ENCODE measurements at places on chromosomes 2 and 18.

- peak; percentile 84 for DNase-seq
These were observed 115.0 kb downstream of the SPTBN1 start for GRCh38 chr2:54570925-54571694.

DNA sequence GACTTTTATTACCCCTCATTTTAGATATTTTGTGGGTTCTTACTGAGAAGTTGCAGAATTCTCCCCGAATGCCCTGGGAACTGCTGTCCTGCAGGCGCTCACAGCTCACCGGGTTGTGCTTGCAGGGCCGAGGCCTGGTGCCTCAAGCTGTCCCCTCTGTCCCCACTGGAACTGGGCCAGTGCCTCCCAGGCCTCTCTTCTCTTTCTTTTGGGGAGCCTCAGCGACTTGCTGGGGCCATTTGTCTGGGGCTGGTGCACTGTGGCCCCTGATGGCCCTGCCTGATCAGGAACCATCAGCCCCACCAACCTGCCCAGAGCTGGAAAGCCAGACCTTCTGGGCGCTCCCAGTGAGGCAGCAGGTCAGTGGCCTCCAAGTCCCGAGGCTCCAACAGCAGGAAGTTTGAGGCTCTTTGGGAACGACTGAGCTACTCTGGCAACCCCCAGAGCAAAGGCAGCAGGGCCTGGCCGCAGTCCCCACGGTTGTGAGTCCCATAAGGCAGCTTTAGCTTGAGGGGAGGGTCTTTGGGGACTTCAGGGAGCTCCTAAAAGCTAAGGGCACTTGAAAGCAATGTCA is 14.7 kb upstream of the NEU4 start:
- no peak for DNase-seq

DNA sequence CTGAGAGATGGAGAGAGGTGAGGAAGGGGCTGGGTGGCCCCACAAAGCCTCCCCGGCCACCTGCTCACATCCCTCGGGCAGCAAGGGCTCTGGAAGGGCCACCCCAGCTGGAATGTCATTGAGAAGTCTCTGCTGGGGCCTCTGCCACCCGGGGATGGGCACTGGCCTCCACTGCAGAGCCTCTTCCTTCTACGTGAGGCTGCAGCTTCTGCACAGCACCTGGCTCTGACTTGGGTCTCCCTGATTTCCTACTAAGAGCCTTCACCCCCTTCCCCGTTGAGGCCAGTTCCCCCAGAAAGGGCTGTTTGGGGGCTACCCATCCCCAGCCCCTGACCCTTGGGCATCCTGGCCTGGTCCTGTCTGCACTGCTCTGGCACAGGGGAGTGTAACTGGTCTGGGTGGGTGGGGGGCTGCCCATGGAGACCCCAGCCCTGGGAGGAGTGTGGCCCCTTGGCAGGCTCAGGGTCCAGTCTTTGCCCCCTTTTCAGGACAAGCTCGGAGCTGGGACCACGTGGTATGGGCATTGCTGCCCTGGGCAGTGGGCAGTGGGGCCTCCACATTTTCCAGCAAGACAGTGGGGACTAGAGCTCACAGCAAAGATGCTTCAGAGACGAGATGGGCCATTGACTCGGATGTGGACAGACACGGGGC is 5.6 kb downstream of the PDCD1 start:
- DNase-seq = no peak

DNA sequence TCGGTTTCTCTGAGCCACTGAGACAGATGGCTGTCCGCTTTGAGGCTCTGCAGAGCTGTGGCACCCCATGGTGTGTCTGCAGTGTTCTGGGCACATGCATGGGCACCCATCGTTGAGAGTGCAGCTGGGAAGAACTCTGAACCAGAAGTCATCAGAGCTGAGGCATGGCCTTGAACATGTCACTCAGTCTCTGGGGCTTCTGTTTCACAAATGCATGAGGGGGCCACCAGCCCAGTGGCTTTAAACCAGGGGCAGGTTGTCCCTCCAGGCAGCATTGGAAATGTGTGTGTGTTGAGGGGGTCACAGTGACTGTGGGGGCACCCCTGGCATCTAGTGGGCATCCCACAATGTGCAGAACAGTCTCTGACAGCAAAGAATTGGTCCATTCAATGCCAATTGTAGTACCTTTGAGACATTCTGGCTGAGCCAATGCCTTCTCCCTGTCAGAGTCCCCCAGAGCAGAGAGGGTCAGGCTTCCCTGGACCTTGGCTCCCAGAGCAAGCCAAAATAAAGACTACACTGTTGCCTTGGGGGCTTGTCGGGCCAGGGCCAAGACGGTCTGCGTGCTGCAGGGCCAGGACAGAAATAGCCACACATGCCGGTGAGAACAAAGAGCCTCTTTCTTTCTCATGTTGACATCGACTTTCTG is 9.3 kb upstream of the PSMD1 start:
- peak; percentile 47 for DNase-seq

GRCh38 chr2:3000968-3001367 is 376.6 kb downstream of the EIPR1 start:
- no peak for DNase-seq

DNA sequence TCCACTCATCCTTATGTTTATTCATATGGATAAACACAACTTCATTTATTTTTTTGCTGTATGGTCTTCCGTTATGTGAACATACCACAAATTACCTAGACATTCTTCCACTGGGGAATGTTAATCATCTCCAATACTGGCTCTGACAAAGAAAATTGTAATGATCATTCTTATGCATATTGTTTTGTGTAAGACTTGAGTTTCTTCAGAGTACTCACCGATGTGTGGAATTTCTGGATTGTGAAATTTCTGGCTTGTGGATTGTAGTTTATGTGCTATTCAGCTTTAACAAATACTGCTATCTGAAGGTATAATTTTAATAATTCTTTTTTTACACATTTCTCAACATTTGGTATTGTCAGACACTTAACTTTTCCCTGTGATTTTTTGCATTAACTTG is 212.2 kb upstream of the THUMPD2 start:
- DNase-seq = no peak

DNA sequence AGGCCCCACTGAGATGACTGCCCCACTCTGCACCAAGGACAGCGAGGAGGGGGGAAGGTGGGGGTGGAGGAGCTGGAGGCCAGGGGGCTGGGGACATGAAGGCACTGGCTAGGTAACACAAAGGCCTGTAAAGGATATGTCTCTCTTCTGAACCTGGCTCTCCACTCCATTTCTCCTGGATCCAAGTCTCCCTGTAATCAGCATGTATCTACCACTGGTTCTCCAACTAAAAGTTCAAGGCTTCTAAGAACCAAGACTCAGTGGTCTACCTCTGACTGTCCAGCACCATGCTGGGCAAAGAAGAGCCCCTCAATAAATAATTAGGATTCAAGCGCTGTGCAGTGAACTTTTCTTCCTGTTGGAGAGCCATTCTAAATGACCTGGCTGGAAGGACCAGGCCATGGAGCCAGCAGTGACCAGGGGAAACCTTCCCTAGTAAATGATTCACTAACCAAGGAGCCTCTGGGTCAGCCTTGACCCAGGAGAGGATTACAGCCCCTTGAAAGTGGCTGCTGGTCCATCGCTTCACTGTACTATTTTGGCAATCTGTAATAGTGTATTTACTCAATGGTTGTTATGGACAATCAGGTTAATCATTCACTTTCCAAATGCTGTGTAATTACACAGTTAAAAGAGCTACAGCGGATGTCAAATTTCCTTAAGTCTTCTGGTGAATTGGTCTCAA is 73.2 kb downstream of the BCL11A start:
- peak; percentile 62 for DNase-seq

- DNase-seq = no peak
These were observed 73.1 kb upstream of the BZW1 start for GRCh38 chr2:200738590-200738989.

- no peak for DNase-seq
These were observed 165.3 kb downstream of the THADA start for GRCh38 chr2:43430489-43430888.

DNA sequence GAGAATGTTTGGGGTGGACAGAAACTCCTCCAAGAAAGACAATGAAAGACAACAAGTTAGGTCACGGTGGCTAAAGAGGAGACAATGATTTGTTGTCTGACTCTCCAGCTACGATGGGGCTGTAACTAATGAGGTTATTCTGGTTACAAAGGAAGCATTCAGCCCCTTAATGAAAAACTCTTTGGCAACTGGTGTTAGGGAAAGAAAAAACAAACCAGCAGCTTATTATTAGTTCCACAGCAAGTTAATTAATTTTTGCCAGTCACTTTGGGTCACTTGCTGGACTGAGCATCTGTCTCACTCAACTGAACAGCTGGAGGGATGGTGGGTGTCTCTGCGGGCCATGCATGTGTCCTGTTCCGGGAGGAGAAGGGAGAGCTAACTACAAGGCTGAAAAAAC is 263.7 kb downstream of the ALK start:
- peak; percentile 15 for DNase-seq

DNA sequence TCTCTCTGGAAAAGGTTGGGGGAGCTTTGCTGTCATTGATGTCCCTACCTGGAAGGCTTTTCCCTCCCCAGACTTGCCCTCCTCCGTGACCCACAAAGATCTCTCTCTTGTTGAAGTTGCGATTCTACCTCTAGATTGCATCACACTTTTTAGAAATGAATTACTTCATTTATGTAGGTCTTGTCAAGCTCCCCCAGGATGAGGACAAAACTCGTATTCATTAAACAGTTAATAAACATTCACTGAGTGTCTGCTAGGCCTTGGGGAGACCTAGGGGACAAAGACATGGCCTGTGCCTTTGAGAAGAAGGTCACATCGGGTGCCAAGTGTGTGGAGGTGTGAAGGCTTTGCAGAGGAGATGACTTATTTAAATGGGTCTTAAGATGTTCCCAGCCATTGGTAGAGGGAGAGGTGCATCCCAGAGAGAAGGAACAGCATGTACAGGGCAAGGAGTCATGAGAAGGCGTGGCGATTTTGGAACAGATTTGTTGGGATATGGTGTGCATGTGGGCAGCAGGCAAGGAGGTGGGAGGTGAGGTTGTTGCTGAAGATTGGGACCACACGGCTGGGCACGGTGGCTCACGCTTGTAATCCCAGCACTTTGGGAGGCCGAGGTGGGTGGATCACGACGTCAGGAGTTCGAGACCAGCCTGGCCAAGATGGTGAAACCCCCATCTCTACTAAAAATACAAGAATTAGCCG is 9.8 kb upstream of the YWHAQ start:
- DNase-seq = no peak
